ENCODE measurements at places on chromosomes 3 and 15. TPM values are rescaled to one million over a fixed set of nuclear protein-coding genes. Genes with fewer than 3 reads are reported as not detected.

PTX3 gene
- total RNA-seq: 12.5 TPM

GRCh38 chr3:52696830-52697631 is 8.6 kb downstream of the GLT8D1 start:
- DNase-seq: no peak

GRCh38 chr3:49607796-49608195 is 53.5 kb downstream of the BSN start:
- no peak for DNase-seq

DNA sequence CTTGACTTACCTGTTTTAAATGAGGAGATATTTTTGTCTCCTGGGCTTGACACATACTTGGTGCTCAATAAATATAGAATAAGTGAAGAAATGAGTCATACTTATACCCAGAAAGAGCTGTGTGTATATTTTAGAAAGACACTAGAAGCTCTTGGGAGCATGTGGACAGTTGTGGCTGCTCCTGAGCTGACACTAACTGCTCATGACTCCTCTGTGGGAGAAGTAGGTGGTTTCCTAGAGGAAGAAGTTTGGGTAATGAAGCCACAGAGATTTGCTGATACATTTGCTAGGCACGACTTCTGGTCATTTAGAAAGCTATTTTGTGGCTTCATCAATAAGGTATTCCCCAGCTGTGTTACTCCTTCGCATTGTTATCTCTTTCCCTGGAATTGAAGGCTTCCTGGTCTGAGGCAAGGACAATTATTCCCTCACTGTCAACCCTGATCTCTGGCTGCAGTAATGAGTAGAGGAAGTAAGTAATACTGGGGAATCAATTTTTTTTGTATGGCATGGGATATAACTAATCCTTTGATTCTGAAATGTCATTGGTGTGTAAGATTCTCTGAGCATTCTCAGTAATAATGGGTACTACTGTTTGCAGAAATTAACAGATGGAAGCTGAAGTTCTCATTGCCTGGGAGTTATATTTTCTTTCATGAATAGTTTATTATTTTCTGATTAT is 79.6 kb upstream of the DCBLD2 start:
- DNase-seq: peak; percentile 92

All from renal cortical epithelial cell (primary cell).